ENCODE measurements at places on chromosomes 2 and 18.

- no peak for DNase-seq
Measured at GRCh38 chr2:26536371-26537068, 58.6 kb upstream of the OTOF start.

GRCh38 chr2:1728821-1729220 lies 15.5 kb downstream of the PXDN start:
- DNase-seq, result no peak

DNA sequence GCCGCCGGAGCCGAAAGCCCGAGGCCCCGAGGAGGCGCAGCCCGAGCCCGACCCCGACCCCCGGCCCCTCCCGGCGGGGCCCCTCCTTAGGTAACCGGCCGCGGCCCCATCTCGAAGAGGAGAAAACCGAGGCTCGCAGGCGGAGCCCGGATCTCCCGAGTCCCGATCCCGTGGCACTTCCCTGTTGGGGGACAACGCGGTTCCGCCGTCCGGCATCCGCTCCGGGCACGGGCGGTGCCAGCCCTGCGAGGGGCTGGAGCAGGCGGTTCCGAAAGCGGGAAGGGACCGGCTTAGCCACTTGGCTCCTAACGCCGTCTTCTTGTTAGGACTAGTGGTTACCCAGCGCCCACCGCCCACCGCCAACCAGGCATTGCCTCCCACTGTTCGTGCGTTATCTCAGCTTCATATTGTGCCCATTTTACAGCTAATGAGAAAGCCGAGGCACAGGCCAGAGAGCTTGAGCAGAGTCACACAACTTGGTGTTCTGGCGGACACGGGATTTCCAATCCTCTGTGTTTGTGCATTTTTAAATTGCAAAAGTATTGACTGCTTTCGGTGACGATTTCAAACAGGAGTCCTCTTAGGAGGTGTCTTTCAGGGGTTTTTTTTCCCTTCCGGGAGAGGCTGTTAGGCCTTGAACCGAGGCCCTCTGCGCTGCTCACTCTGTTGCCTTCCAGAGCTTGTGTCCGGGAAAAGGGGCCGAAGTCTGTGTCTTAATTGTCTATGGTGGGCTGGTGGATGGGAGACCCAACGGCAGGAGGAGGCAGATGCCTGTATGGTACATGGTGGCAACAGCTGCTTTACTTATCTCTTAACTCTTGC lies 562 bp downstream of the CENPA start:
- no peak for DNase-seq

GRCh38 chr2:229713371-229714079 lies 830 bp downstream of the DNER start:
- peak; percentile 56 for DNase-seq

DNA sequence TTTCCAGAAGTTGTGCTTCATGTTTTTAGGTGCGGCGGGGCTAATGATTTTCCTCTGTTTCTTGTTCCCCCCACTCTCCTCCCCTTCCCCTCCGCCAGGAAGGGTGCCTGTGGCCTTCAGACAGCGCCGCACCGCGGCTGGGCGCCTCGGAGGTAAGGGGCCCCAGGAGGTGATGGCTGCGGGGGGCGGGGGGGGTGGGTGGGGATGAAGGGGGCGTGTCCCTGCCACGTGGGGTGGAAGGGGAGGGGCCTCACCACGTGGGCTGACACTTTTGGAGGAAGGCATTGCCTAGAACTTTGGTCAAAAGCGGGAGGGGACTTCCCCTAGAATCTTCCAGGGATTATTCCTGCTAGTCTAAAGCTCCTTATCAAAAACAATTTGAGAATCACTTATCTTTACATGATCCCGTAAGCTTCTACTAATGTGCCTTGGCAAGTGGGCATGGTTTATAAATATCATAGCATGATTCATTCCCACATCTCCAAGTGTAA lies 83.1 kb downstream of the FAM210A start:
- DNase-seq, result no peak

GRCh38 chr2:186060744-186061440 lies 322.3 kb downstream of the FSIP2 start:
- no peak for DNase-seq

GRCh38 chr2:634636-635388 lies 42.4 kb downstream of the TMEM18 start:
- DNase-seq, result no peak

GRCh38 chr18:24964216-24964615 lies 387.8 kb downstream of the ZNF521 start:
- no peak for DNase-seq

GRCh38 chr18:49747876-49748275 lies 65.5 kb downstream of the ACAA2 start:
- DNase-seq, result no peak

DNA sequence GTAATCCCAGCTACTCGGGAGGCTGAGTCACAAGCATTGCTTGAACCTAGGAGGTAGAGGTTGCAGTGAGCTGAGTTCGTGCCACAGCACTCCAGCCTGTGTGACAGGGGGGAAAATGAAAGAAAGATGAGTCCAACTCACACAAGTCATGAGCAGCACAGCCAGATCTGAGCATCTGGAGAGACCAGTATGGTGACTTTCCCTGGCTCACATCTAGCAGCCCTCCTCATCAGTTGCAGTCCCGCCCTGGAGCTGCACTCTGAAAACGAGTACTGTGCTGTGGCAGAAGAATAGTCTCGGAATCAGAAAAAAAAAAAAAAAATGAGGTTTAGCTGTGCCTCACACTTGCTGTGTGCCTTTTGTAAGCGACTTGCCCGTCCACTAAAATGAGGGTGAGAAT lies 74.4 kb upstream of the TRIB2 start:
- DNase-seq, result no peak

- DNase-seq, result no peak
Measured at GRCh38 chr2:135863233-135863632, 13.0 kb downstream of the MCM6 start.

- no peak for DNase-seq
Measured at GRCh38 chr2:119434664-119435063, 3.0 kb downstream of the TMEM37 start.

- no peak for DNase-seq
Measured at GRCh38 chr2:197369228-197369932, 58.8 kb upstream of the ANKRD44 start.

DNA sequence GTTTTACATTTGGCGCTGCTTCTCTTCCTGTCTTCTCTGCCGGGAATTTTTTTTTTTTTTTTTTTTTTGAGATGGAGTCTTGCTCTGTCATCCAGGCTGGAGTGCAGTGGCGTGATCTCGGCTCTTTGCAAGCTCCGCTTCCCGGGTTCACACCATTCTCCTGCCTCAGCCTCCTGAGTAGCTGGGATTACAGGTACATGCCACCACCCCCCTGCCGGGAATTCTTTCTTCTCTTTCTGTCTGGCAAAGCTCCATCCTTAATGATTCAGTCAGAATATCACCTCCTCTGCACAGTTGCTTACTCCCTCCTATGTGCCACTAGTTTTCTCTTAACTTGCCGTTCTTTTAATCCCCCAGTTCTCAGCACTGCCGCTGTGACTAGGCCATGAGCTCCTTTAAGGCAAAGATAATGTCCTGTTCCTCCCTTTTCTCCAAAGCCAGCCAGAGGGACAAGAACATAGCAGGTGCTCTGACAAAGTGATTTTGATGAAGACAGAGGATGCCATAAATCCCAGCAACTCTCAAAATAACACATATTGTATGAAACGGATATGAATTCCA lies 112.1 kb upstream of the LRATD1 start:
- DNase-seq, result no peak

DNA sequence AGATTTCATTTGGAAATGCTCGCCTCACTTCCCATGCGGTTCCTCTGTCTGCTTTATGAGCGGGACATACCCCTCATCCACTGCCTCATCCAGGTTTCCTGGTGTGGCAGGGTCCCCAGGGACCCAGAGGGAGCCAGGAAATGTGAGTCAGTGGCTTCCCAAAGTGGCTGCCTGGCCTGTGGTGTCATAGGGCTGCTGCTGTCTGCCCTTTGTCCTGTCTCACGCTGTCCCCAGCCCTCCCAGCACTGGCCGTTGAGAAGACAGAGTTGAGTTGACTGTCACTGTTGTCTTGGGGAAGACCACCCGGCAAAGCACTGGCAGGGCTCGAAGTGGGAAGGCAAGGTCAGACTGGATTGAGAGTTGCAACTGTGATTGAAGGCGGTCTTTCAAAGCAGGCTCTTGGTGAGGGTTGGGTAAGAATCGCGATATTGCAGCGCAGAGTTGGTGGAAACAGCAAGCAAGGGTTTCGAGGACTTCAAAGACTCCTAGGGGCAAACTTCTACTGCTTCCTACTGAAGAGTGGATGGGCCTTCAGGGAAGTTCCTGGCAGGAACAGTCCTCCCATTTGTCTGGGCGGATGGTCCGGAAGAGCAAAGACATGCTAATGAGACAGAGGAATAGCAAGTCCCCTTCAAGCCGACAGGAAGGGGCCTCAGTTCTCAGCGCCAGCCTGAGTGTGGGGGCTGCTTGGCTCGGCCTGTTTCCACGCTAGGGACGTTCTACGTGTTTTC lies 33.9 kb downstream of the RAB31 start:
- no peak for DNase-seq

- no peak for DNase-seq
Measured at GRCh38 chr2:59462422-59463197, 1090.8 kb downstream of the BCL11A start.

GRCh38 chr2:56014046-56014730 lies 90.6 kb upstream of the EFEMP1 start:
- no peak for DNase-seq

- no peak for DNase-seq
Measured at GRCh38 chr2:81903534-81903933, 1599.0 kb upstream of the LRRTM1 start.

- no peak for DNase-seq
Measured at GRCh38 chr2:24731040-24731439, 62.2 kb downstream of the PTRHD1 start.

- DNase-seq, result no peak
Measured at GRCh38 chr2:191679818-191680600, 2.1 kb downstream of the NABP1 start.

GRCh38 chr2:2901384-2902345 lies 476.0 kb downstream of the EIPR1 start:
- no peak for DNase-seq

DNA sequence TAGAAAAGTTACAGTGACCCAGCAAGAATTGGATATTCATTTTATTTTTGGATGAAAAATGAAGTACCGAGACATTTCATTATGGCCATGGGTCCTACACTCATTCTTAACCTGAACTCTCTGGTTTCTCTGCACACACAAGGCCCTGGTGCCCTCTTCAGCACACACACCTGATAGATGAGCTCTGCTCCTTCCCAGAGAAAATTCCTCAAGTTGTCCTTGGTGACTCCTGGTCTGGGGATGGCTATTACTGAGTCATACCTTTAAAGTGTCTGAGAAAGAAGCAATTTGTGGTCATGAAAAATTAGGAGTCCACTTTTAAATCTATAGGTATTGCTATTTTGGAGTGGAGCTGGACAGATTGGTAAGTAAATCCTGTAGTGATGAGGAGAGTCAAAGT lies 311.5 kb downstream of the CDH2 start:
- no peak for DNase-seq

- no peak for DNase-seq
Measured at GRCh38 chr18:7017013-7017412, 100.6 kb downstream of the LAMA1 start.

Measured in amygdala (tissue), 56 donors.